ENCODE measurements at places on chromosomes 13 and 19.

GRCh38 chr19:40640744-40641143, 39.6 kb downstream of the LTBP4 start:
- DNase-seq, result no peak

- DNase-seq, result no peak
Measured at GRCh38 chr19:5001615-5002014, 32.7 kb downstream of the KDM4B start.

DNA sequence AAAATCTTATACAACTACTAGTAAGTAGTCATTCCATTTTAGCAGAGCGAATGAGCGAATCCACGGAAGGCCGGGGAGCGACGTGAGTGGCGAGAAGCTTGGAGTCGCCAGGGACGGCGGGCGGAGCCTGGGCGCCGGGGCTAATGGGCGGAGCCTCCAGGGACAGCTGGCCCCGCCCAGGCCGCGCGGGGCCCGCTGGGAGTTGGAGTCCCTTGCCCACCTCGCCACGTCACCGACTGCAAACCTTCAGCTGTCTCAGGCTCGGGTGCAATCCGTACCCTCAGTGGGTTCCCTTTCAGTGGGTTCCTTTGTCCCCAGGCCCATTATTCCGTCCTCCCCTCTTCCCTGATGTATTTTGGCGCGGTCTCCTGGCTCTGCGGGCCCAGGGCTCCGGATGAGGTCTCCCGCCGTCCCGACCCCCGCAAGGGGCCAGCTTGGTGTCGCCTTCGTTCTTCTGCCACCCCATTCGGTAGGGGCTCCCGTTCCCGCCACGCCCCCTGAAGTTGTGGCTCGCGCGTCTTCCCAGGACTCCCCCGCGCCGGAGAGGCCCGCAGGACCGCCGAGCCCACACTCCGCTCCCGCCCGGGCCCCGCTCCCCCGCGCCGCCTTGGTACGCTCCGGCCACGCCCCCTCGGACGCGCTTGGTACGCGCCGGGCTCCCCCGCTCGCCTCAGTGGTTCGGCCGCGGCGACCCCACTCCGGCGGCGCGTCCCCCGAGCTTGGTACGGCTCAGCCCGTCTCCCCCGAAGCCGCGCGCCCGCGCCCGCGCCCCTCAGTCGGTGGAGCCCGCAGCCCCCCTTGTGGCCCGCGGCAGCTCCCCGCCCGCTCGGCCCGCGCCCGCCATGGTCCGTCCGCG, at the start of gene PTOV1:
PTOV1 (plus strand) TSS at position 673 of the 856 bp plus-strand sequence.
- DNase-seq, result peak; percentile 87

DNA sequence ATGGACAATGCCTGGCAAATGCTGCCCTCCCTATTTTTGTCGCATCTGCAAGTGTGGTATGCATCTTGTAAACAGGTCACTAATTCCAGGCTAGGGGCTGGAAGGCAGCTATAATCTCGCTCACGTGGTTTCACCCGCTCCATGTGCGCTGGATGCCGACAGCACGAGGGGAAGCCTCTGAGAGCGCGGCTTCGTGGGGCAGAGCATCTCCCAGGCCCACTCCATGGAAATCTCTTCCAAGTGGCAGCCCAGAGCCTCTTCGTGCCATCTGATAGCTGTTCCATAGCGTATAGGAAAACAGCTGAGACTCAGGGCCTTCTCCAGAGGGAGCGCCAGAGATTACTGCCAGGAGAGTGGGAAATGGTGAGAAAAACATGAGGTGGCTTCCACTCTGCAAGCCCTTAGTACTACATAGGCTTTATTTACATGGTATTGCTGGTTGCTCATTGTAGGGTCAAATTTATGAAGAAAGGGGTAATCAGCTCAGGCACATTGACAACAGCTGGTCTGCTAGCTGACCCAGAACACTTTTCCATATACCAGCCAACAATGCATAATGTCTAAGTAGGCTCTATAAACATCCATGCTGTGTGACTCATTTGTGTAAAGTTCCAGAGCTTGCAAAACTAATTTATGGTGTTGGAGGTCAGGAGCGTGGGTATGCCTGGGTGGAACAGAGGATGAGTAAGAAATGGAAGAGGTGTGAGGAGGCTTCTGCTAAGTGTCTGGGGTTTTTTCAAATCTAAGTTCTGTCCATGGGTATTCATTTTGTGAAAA, 165.2 kb downstream of the SHISA2 start:
- DNase-seq, result no peak
